ENCODE measurements at places on chromosomes 6 and 20. TPM values are rescaled to one million over a fixed set of nuclear protein-coding genes. Genes with fewer than 3 reads are reported as not detected.

GRCh38 chr6:30743099-30744053, 889 bp upstream of the FLOT1 start:
- DNase-seq: no peak

DNA sequence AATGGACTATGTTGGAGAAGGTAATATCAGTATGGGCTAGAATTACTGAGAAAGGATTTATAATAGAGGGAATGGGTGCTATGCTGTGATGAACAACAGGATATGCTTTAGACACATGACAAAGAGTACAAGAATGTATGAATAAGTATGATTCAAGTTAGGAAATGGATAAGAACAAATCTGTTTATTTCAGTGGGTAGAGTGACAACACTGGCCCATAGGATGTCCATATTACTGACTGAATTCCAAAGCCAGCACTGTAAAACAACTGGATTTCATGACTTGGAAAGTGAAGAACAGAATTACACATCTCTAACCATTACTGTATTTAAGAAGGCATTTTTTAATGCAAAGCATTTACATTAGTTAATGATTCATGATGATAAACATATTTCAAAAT, 35.9 kb downstream of the EPM2A start:
- DNase-seq: peak; percentile 73

DNA sequence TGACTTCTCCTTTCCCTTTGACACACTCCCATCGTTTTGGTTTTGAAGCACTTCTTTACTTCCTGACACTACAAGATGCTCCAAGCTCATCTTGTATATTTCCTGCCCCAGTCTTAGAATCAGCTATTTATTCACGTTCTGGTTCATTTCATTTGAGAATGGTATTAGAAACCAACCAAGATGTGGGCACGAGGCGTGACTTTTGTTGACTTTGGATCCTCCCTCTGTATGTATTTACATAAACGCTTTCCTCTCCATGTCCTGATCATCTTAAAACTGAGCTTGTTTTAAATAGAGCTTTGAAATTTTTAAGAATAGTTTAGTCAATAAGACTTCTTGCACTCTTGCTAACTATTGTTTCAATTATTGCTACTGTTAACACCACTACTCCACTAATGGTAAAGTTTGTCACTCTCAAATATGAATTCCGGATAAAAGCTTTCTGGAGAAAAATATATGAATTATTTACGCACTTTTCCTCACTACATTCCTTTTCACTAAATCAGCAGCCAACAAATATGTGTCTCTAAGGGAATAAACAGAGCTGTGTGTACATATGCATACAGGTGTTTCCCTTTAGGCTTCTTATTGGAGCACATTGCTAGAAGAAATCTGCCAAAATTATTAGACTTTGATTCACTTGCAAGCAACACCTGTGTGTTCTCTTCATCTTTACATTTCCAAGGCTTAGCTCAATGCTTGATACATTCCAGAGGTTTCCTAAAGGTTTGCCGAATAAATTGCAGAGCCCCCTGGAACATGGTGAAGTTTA, 77.3 kb upstream of the TMEM244 start:
- peak; percentile 62 for DNase-seq

DNA sequence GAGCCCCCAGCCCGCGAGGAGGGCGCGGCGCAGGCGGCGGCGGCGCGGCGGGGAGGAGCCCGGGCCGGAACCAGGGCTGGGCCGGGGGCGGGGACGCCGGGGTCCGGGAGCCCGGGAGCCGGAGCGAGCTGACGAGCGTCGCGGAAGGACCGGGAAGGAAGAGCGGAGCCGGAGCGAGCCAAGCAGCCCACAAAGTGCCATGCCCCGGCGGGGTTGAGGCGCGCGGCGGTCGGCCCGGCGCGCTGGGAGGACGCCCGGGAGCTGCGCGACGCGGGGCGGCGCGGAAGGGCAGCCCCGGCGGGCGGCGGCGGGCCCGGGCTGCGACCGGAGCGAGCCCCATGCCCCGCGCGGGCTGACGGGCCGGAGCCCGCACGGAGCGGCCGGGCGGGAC, 289 bp downstream of the FOXP4 start:
- DNase-seq: no peak

DNA sequence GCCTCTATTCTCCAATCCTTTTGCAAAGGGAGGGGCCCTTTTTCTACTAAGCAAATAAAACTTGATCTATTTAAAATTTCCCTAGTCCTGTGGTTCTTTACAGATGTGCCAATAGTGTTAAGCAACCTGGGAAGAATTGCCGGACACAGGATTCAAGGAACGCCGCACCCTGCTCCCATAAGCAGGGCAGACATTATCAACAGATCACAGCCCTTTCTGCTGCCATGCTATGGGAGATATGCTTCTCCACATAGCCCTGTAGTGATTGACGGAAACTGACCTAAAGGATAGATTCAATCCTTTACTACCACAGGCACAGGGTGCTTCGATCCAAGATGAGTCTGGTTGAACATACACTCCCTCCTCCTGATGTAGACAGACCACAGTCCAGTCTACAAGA, 118.4 kb upstream of the TRAF3IP2 start:
- no peak for DNase-seq

AGPAT4 gene
- total RNA-seq: 5.8 TPM

GRCh38 chr20:41029150-41029901, 704 bp downstream of the TOP1 start:
- no peak for DNase-seq

LTV1 gene
- 45.4 TPM for total RNA-seq

FAM229B gene
- 12.9 TPM for total RNA-seq

DNA sequence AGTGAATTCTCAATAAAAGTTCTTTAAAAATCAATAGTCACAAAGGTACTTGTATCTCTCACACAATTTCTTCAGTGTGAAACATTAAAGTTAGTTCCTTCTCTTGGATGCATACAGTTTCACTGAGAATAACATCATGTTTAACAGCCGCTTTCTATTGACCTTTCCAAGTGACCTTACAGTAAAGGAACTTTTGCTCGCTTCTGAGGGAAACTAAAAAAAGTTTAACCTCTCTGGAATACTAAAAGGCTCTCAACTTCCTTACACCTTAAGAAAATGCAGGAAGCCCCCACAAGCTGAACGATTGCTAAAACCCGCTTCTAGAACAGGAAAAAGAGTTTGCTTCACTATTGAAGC, 1.3 kb downstream of the RRAGD start:
- peak; percentile 11 for DNase-seq
